ENCODE measurements at places on chromosomes 7 and 10.

DNA sequence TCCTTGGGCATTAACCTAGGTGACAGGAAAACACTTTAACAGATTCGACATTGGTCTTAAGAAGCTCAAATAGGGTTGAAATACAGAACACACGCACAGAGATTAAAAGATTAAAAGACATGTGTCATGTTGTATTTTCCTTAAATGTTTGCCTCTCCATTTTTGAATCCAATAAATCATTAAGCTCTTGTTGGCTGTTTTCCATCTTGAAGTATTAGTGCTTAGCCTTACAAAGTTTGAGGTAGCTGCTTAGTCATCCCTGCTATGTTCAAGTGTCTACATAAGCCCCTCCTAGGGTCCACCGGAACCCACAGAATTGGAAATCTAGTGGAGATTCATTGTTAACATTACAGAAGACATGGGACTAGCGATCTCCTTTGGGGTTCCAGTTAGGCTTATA is 12.7 kb upstream of the GJD4 start:
- no peak for DNase-seq

DNA sequence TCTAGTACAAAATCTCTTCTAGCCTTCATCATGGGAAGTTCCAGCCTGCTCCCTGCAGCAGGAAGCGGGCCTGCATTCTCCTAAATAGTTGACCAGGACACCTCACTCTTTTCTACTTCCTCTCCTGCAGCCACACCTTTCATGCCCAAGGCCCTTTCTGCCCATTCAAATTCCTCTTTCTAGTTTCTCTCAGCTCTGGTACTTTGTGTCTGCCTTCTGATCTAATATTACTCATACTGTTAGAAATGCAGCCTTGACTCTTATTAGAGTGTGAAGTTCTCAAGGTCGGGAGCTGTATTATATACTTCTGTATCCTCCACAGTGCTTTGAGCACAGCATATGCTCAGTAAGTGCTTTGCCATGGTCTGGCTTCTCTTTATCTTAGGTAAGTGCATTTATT is 103.1 kb downstream of the PRKCQ start:
- DNase-seq: no peak

- DNase-seq: no peak
Observed at GRCh38 chr10:82420001-82420400, 545.0 kb downstream of the NRG3 start.

- no peak for DNase-seq
Observed at GRCh38 chr7:21463524-21463923, 35.6 kb downstream of the SP4 start.

GRCh38 chr7:112121318-112121717 is 84.9 kb downstream of the DOCK4 start:
- DNase-seq: no peak

- no peak for DNase-seq
Observed at GRCh38 chr7:99409192-99409572, 413 bp downstream of the BUD31 start.

DNA sequence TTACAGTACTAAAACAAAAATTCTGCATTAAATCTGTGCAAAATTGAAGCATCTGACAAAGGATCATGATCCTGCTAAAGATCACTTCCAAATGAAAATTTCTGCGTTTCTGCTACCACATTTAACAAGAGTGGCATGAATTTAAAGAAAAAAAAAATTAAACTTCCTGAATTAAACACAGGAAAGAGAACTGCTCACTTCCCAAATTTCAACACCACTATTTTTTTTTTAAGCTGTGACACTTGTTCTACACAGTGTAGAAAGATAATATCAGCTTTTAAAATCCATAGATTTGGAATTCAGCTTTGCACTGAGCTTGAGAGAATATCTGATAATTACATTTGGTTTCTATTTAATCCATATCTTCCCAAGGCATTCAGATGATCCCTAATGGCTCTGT is 73.6 kb downstream of the EPC1 start:
- no peak for DNase-seq

DNA sequence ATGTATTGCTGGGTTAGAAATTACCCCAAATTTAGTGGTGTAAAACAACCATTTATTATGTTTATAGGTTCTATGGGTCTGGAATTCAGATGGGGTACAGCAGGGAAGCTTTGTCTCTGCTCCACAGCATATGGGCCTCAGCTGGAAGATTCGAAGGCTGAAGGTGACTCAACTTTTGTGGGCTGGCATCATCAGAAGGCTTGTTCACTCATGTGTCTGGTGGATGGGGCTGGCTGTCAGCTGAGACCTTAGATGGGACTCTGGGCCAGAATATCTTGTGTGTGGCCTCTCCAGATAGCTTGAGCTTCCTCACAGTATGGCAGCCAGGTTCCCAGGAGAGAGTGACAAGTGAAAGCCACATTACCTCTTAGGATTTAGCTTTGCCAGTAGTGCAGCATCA is 45.9 kb downstream of the ZNF503 start:
- no peak for DNase-seq

- DNase-seq: no peak
Observed at GRCh38 chr7:85078181-85078580, 108.7 kb downstream of the SEMA3D start.

- no peak for DNase-seq
Observed at GRCh38 chr10:84342584-84342983, 14.2 kb downstream of the CCSER2 start.

DNA sequence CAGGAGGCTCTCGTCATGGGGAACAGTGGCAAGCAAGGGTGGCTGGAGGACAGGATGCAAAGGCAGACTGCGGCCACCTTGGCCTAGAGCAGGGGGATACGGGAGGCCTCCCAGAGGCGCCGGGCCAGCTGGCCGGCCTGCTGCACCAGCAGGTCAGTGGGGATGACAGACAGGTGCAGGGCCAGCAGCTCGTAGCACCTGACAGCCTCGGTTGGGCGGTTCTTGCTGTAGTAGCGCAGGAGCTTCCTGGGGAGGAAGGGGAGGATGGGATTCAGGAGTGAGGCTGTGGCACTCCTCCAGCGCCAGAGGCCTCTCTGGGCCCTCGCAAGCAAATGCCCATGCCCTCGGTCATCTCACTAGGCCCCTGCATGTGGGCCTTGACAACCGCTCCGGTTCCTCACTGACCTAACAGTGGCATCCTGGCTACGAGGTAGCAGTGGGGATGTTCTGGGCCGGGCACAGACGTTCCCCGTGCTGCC is 2.5 kb upstream of the PYROXD2 start:
- no peak for DNase-seq

DNA sequence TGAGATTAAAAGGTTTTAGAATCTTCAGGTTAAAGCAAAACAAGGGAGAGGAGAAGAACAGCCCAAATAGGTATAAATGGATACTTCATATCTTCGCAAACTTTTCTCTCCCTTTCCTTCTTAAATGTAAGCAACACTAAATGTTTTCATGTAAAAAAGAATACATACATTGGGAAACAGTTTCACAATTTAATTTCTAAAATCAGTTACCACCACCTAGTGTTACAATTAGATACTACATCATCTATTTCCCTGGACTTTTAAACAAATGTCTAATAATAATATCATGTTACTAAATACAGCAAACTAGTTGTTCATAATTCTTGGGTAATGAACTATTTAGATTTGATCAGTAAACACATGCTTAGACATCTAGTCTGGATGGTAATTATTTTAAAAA is 35.8 kb downstream of the MINDY3 start:
- peak; percentile 37 for DNase-seq

- no peak for DNase-seq
Observed at GRCh38 chr10:37222046-37222445, 96.6 kb downstream of the ANKRD30A start.

DNA sequence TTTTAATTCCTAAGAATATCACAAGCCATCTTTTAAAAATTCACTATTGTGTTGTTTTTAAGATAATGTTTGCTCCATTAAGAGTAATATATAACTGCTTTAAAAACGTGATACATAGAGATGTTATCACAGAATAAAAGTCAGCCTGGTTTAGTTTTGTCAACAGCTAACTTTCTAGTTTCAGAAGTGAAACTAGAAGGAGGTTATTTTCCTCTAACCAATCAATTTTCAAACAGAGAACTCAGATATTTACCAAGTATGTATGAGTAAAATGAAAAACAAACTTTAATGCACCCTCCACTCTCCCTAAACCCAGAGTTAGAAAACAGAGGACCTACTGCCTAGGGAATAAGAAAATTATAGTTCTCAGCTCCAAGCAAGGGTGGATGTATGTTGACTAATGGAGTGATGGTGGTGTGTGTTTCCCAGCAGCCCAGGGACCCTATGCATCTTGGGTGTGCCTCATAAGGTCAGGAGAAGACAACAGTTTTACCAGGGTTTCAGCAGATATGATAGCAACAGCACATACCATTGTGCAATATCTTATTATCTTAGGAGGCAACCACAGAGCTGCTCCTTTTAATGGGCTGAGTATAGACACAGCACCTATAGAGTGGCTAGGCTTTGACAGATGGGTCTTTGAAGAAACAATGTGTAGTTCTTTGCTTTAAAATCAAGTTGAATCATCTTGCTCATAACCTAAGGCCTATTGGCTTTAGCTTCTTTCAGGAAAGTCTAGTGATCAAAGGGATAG is 58.4 kb downstream of the PTPRZ1 start:
- no peak for DNase-seq

GRCh38 chr7:105656922-105657521 is 75.7 kb upstream of the EFCAB10 start:
- DNase-seq: no peak

- DNase-seq: no peak
Observed at GRCh38 chr7:36708767-36709166, 15.5 kb downstream of the AOAH start.

GRCh38 chr7:98285157-98286092 is 3.9 kb downstream of the BRI3 start:
- DNase-seq: no peak

DNA sequence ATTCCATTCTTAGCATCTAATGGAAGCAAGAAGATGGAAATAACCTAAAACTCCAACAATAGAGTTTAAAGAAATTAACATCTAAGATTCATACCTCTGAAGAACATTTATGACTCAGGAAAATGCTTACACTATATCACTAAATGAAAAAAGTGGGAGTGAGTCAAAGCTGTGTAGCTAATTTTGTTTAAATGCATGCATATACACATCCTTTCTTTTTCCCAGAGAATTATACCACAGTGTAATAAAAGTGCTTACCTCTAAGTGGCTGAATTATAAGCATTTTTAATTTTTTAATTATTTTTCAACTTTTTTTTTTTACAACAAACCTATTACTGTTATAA is 44.3 kb downstream of the CCDC71L start:
- DNase-seq: no peak

DNA sequence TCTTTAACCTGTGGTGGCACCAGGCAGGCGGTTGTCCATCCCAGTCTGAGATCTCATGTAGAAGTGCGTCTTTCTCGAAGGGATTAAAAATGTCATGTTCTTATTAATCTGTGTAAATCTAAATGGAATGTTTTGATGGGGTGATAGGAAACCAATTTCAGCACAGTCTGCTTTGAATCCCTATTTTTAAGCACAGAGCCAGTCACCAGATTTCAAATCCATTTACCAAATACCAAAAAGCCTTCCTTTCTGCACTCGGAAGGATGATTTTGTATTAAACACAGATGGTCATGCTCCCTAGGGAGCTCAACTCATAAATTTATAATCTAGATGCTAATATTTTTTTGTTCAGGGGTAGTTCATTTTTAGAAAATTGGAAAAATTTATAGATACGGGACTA is 160.6 kb upstream of the AOAH start:
- no peak for DNase-seq

GRCh38 chr10:44628921-44629320 is 244.0 kb upstream of the CXCL12 start:
- DNase-seq: peak; percentile 78

DNA sequence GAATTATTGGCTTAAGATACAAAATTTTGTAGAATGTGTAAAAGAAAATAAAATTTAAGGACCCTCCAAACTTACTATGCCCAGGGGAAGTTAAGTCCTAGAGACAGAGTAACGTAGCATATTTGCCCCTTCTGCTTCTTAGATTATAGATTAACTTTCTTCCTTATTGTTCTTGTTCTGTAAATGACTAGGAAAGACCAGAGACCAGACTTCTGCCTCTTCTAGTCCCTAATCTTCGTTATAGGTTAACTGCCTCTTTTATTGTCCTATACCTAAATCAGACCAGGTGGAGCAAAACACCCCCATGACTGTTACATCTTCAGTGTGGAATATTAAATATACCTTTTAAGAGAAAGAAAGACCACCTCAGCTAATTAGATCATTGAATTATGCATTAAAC is 160.5 kb downstream of the PHTF2 start:
- DNase-seq: no peak

DNA sequence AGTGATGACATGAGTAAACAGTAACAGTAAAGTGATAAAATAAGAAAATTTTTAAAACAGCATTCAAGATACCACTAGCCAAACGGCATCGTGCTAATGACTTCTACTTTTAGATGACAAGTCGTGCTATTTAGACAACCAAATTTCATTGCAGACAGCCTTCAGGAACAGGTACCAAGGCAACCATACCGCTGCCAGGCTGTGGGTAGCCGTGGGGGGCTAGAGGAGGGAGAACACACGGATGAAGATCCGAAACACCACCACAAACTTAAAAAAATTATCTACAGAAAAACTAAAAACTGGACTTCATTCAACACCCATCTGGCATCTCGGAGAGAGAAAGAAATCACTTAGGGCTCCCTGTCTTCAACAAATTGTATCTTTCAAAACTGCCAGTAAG is 89.6 kb downstream of the RSU1 start:
- no peak for DNase-seq

GRCh38 chr10:88221010-88221973 is 357.9 kb downstream of the PTEN start:
- DNase-seq: no peak

DNA sequence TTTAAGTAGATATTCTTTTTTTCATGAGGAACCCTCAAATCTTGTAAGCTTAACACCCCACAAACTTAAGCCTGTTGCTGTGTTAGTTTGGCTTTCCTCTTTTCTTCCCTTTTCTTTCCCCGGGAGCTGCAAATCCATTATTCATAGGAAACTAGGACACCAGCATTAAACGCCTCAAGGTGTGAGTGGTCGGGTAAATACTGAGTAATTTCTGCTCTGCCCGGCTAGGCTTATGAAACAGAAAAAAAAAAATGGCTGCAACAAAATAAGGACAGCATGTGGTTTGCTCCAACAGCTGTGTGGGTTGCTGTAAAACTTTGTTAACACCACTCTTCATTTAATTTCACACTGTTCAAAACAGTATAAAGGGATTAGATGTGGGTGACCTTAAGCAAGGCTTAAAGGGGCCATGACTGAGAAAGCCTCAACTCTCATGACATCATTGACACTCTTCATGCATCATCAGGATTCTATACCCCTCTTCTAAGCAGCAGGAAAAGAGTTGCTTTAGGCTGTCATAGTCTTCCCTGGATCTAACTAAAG is 104.1 kb downstream of the AOAH start:
- DNase-seq: no peak

GRCh38 chr10:49307921-49308320 is 9.0 kb downstream of the C10orf71 start:
- no peak for DNase-seq

Data from astrocyte of the spinal cord (primary cell).